SK-N-SH (cell line): ENCODE measurements at places on chromosomes 4 and X. TPM values are rescaled to one million over a fixed set of nuclear protein-coding genes. Genes with fewer than 3 reads are reported as not detected.
A peak's percentile ranks its signal among the peaks of the same experiment; 100 is the strongest.

GRCh38 chr4:77734928-77735327 is 84.2 kb downstream of the CNOT6L start:
- DNase-seq: no peak

DNA sequence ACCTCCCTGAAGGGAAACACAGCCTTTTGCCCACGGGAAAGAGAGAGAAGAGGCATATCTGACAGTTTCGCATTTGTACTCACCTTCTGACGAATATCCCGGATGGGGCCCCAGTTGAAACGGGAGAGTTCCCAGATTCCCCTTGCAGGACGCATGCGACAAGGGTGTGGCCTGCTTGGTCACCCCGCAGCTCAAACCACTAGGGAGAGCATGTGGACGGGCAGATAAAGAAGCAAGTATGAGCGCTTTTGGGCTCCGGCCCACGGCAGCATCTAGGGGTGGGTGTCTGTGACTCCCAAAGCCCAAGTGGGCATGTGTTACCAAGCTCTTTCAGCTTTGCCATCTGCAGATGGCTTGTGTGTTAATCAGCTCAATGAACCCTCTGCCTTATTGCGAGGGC is 70.1 kb upstream of the MED14 start:
- DNase-seq: no peak

DNA sequence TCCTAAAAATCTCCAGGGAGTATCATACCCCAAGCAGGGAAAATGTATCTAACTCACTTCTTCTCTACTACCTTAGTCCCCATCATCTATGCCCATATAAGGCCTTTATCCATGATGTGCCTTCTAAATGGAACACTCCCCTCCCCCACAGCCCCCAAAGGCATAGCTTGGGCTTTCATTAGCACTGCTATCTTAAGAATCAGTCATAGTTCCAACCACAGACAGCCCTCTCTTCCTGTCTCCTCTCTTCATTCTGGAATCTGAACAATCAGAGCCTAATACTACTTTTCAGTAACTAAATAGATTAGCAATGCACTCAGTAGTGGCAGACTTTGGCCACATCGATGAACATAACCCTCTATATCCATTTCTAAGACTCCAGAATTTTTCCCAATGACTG is 313.2 kb upstream of the DKK2 start:
- DNase-seq: peak; percentile 8

GRCh38 chrX:96611619-96612362 is 72.9 kb upstream of the DIAPH2 start:
- DNase-seq: peak; percentile 58

DNA sequence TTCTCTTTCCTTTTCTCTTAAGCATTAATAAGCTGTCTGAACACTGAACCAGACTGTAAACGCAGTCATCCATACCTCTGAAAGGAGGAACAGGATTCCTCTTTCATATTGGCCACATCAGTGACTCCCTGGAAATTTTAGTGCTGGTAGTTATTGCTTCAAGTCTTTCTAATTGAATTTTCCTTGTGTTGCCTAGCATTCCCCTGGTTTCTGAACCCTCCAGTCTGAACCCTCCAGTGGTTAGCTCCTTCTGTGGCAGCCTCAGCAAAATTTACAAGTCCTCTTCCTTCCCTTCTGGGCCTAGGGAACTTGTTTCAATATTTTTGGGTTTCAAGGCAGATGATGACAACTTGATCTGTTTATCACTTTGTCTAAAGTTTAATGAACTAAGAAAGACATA is 7.9 kb downstream of the SPARCL1 start:
- DNase-seq: no peak

- no peak for DNase-seq
Observed at GRCh38 chr4:4720646-4721045, 138.8 kb upstream of the MSX1 start.

- DNase-seq: no peak
Observed at GRCh38 chr4:97396097-97396496, 747.2 kb downstream of the STPG2 start.

DNA sequence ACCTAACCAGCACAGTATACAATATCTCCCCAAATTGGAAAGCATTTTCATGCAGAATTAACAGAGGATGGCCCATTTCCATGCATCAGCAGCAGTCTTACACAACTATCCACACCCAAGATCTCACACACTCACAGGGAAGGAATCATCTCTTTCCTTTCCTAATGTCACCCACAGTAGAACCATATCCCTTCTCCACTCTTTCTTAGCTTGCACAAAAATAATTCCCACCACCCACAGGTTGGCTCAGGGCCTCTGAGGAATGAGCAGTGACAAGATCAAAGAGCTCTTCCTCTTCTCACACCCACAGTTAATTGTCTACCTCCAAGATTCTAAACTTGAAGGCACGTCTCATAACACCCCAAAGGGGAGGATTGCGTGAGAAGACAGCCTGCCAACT is 217.7 kb upstream of the VEGFC start:
- no peak for DNase-seq

DNA sequence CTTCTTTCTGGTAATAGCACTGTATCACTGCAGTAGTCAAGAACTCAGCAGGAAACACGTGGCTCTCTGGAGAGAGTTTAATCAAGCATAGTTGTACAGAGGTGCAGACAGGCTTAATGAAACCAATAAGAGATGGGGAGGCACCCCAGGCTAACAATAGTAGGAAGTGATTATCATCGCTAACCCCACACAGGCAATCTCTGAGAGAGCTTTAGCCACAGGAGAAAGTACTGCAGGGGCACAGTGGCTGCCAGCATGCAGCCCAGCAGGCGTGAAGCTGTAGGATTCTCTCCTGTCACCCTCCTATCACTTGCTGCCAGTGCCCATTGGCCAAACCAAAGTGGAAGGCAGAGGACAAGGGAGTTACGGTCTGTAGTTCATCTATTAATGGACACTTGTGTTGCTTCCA is 450.0 kb upstream of the RASGEF1B start:
- no peak for DNase-seq

- no peak for DNase-seq
Observed at GRCh38 chr4:139816856-139817255, 151.2 kb downstream of the MGST2 start.

- DNase-seq: no peak
Observed at GRCh38 chr4:76981644-76982043, 32.1 kb downstream of the SEPTIN11 start.

DNA sequence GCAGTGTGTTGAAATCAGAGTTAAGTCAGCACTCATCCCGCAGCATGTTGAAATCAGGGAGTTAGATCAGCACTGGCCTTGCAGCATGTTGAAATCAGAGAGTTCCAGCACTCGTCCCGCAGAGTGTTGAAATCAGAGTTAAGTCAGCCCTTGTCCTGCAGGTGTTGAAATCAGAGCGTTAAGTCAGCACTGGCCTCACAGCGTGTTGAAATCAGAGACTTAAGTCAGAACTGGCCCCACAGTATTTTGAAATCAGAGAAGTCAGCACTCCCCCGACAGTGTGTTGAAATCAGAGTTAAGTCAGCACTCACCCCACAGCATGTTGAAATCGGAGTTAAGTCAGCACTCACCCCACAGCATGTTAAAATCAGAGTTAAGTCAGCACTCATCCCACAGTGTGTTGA is 10.9 kb upstream of the UVSSA start:
- no peak for DNase-seq

- DNase-seq: peak; percentile 69
Observed at GRCh38 chr4:65670331-65671031, at the start of gene EPHA5. Gene EPHA5 (minus strand): TSS chr4:65670489. CDS start chr4:65669742, 747 bp downstream.

GRCh38 chr4:21177871-21178270 is 477.6 kb downstream of the PACRGL start:
- DNase-seq: no peak

DNA sequence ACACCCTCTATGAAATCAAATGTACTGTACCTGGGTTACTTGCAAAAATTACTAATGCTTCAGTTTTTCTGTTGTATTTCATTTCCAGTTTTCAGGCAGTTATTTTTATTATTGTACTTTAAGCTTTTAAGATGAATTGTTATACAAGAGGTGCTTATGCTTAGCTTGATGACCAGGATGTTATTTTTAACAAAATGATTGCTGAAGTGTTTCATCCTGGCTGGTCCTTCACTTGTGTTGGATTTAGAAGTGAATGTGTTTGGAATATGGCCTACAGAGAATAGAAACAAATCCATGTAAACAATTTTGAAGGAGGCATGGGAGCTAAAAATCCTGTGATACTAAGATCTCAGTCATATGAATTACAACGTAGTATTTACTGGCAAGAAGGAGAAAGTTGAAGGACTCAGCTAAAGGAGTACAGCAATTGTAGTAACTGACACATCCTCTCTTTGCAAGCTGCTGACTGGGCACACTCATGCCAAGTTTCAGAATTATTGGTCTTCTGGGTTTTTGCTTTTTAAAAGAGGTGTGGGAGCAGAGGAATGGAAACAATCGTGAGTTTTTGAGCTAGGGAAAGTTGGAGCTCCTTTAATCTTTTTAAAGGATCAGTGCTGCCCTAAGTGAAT is 9.2 kb downstream of the UBE2A start:
- no peak for DNase-seq

- DNase-seq: no peak
Observed at GRCh38 chr4:86834901-86835300, 14.3 kb downstream of the SLC10A6 start.

- no peak for DNase-seq
Observed at GRCh38 chrX:150150076-150150779, 211.9 kb upstream of the EOLA2 start.

GRCh38 chr4:10243856-10244255 is 127.3 kb upstream of the WDR1 start:
- DNase-seq: no peak

DNA sequence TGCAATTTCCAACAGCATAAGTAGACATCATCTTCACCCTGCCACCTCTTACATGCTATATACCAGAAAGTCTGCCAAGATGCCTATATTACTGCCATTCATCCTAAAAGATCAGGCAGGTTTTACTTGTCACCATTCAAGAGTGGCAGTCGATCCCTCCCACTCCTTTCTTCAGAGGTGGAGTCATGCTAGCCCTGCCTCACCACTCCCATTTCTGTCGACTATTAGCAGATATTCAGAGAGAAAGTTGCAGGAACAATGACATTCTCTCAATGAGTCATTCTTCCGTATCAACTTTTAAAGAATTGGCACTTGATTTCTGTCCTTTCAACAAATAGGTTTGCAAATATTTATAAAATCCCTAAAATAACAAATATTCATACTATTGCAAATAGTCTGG is 1060.1 kb downstream of the ADGRL3 start:
- no peak for DNase-seq

DNA sequence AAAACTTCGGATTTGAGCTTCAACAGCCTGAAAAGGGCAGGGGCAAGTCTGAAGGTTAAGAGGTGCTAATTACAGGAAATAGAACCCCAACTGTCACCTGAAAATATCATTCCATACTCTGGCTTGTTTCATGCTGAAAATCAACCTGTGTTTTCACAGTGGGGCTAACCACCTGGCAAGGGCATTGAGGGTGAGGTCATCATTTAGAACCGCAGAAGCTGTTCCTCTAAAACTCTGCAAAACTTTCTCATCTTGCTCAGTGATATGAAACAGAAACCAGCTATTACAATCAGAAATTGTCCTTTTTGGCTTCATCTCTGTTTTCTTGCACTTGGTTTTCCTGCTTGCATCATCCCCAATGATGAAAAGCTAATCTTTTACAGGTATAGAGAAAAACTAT is 247.6 kb downstream of the DCLK2 start:
- no peak for DNase-seq

DNA sequence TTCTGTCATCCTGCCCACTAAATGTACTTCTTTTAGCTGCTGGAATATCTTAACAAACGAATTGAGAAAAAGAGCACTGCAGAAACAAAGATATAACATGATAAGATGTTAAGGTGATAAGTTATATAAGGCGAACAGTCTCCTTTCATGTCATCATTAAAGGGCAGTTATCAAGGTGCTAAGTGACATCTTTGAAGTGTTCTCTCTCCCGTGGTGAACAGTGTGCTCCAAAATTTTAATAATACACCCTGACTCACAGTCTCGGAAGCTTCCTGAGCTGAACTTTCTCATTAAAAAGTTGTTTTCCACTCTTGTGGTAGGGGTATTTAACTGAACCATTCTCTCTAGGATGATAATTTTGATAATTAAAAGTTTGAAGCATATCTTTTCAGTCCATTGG is 61.6 kb downstream of the PLS3 start:
- no peak for DNase-seq

GRCh38 chr4:93743022-93743421 is 85.5 kb upstream of the ATOH1 start:
- no peak for DNase-seq

- peak; percentile 54 for DNase-seq
Observed at GRCh38 chr4:121822796-121823504, 733 bp downstream of the CCNA2 start.

DNA sequence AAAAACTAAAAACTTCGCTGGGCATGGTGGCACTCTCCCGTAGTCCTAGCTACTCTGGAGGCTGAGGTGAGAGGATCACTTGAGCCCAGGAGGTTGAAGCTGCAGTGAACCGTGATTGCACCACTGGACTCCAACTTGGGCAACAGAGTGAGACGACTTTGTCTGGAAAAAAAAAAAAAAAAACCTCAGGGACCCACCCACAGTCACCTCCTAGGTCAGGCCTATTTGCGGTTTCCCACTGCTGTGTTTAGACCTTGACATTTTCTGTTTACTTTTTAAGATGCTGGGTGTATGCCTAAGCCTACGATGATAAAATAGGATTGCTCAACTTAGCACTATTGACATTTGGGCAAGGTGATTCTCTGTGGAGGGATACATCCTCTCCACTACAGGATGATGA is 197.4 kb upstream of the TBL1X start:
- no peak for DNase-seq

GRCh38 chrX:15471028-15471427 is 22.1 kb downstream of the PIR start:
- peak; percentile 54 for DNase-seq

DNA sequence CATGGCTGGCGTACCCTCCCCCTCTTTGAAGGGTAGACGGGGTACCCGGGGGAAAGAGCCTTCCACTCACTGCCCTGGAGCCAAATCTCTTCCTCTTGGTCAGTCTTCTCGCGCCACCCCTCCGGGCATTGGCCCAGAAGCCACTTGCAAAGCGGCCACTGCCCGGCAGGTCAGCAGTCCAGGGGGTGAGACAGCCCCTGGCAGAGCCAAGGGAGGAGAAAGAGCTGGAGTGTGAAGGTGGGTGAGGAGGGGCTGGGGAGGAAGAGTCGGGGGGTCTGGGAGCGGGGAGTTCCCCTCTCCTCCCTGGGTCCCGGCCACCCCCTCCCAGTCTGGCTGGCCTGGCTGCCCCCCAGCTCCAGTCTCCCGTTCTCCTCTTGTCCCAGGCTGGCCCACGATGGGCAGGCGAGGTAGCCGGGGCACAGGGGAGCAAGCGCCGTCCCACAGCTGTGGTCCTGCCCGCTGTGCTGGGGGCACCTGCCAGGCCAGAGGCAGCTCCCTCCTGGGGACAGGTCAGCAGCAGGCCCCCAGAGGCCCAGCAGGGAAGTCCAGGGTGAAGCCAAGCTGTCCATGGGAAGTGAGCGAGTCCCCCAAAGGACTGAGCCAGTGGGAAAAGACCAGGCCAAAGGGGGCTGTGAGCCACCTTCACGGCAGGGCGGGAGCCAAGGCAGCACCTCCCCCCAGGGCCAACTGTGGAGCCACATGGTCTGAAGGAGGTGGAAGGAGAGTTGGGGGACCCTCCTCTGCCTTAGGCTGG is 21.6 kb upstream of the DUSP9 start:
- DNase-seq: peak; percentile 17

RAI2 gene
- 0.03 and 0.07 TPM in 2 replicates for polyA plus RNA-seq

NMU gene
- polyA plus RNA-seq: 0.65 and 0.66 TPM in 2 replicates

SMPX gene
- polyA plus RNA-seq: not detected in 2 replicates

SPANXA2 gene
- 26.4 TPM in 1 of 2 replicates, not detected in the other for polyA plus RNA-seq

ZFP92 gene
- 0.28 TPM in 2 replicates for polyA plus RNA-seq

NUDT11 gene
- 7.6 and 8.6 TPM in 2 replicates for polyA plus RNA-seq

MGAT4D gene
- polyA plus RNA-seq: not detected in 2 replicates

TBC1D8B gene
- polyA plus RNA-seq: 0.03 and 0.08 TPM in 2 replicates

TLR3 gene
- polyA plus RNA-seq: 0.51 and 0.68 TPM in 2 replicates

AMTN gene
- polyA plus RNA-seq: not detected in 2 replicates
